ENCODE measurements at places on chromosomes 5 and 9.

GRCh38 chr5:71014176-71014575, 11.0 kb downstream of the NAIP start:
- no peak for DNase-seq

- DNase-seq: no peak
Measured at GRCh38 chr5:5271786-5272321, 131.7 kb downstream of the ADAMTS16 start.

GRCh38 chr9:36005891-36006290, 30.8 kb upstream of the RECK start:
- no peak for DNase-seq

- no peak for DNase-seq
Measured at GRCh38 chr5:151949701-151950308, 25.2 kb upstream of the GLRA1 start.

DNA sequence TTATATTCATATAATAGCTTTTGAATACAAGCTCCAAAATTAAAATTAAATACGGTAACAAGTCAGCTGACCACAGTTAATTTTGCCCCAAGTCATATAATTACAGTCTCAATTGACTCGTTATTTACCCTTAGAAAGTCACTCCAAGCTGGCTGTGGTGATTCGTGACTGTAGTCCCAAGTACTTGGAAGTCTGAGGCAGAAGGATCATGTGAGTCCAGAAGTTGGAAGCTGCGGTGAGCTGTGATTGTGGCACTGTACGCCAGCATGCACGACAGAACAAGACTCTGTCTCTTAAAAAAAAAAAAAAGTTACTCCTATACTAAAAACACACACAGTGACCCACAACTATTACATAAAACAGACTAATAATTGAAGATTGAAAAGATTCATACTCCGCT, 31.6 kb upstream of the DTWD2 start:
- no peak for DNase-seq

DNA sequence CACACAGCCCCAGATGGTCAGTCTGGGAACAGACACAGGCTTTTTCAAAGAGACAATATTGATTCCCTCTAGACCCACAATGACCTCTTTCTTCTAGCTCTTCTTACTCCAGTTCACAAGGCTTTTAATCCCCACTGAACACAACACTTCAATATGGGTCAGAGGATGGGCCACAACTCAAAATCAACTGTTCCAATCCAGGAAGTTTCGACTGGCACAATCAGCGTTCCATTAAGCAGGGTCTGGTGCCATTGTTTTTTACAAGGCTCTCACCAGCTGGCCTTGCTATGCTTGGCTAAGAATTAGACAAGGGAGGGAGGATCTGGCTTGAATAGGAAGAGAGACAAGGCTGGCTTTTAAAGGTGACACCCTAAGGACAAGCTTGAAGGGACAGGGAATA, 199.4 kb upstream of the SLC24A2 start:
- peak; percentile 38 for DNase-seq
